ENCODE measurements at places on chromosomes 3 and 15.

DNA sequence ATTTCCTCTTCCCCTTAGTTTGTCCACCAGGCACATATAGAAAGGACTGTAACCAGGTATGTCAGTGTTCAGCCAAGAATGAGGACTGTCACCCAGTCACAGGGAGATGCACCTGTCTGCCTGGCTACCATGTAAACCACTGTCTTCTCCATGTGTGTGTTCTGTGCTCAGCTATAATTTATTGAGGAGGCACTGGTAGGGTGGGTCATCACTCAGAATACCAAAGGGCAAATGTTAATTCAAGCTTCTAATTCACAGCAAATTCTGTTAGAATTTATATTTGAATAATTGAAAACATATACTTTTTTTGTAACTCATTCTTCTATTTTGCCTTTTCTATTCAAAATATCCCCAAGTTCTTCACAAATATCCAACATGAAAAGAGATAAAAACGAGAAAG lies 780.4 kb downstream of the MECOM start:
- DNase-seq, result no peak

- DNase-seq, result no peak
These were observed 45.7 kb upstream of the RAB6B start for GRCh38 chr3:133941415-133941821.

DNA sequence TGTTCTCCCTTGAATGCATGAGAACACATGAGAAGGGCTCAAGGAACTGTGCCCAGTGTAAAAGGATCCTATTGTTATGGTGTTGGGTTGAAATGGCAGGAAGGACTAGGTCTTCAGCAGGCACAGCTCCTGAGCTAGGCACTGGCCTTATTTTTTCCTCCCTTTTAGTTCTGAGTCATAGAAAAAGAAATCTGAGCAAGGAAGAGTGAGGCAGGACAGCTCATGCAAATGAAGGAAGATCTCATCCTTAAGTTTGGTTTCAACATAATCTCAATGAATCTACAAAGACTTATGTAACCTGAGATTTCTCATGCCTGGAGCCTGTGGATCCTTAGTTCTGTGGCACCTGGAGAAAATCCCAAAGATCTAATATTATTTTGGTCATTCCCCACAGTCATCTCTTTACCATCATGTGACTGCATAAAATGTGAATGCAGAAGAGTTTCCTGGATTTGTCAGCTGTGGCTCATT lies 188.6 kb upstream of the TBL1XR1 start:
- no peak for DNase-seq

DNA sequence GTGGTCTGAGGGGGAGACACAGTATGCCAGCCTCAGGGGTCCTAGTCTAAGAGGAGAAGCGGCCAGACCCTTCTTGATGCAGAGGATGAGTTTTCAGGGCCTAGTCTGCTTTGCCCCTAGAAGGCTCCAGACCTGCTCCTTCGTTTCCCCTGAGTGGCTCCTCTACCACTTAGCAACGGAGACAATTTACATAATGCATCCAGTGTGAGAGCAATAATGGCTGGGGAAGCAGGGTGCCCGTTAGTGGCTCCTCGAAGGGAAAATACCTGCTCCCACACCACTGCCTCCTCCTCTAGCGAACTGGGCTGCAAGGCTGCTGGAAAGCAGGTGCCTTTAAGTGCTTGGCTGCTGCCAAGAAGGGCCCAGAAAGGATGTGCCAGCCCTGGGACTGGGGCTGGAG lies 38.9 kb downstream of the CACNA2D2 start:
- no peak for DNase-seq

GRCh38 chr3:88221726-88222125 lies 72.0 kb downstream of the C3orf38 start:
- no peak for DNase-seq

- DNase-seq, result no peak
These were observed 47.3 kb downstream of the PLSCR2 start for GRCh38 chr3:146421819-146422759.

DNA sequence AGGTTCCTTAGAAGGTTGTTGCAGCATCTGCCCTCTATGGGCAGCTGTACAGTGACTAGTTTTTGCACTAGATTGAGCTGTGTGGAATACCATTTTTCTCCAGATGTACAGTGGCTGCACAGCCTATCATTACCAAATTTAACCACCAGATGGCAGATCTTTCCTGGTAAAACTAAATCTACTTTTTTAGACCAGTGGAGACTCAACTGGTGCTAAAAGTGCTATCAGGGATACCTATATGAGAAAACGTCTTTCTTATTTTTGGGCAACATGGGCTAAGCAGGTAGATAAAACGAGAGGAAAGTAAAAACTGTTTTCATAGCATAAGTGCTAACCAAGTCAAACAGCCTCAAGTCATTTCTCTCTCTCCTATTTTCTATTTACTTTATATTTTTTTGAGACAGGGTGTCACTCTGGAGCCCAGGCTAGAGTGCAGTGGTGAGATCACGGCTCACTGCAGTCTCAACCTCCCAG lies 21.2 kb downstream of the IGSF10 start:
- no peak for DNase-seq

DNA sequence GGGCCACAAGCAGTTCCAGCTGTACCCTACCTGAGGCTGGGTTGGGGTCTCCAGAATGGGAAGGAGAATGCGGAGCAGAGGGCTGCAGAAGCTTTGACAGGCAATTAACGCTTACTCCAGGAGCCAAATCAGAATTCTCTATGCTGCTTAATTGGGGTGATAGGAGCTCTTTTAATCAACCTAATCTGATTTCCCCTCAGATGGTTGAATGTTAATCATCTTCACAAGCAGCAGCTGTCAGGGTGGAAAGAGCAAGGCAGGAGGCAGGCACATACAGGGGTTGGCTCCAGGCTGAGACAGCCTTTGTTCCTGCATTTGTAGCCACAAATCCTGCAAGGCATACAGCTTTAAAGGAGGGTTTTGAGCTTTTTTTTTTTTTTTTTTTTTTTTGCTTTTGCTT lies 2.6 kb downstream of the CILP start:
- no peak for DNase-seq

DNA sequence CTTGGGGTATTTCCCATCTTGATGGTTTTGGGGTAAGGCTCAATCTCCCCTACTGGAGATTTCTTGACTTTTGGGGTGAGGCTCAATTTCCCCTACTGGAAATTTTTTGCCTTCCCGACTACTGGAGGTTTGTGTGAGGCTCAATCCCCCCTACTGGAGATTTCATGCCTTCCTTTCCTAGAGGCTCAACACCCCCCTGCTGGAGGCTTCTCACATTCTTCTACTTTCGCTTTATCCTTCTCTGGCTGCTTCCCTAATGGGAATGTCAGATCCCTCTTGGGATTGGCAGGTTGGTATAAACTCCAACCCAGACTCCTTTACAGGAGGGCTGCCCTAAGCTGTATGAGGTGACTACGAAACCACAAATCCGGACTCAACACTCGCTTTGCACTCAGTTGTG lies 49.2 kb downstream of the KATNBL1 start:
- DNase-seq, result no peak

GRCh38 chr15:99564221-99565048 lies 1.3 kb upstream of the MEF2A start:
- DNase-seq, result no peak

GRCh38 chr3:117059067-117059955 lies 349.7 kb downstream of the TUSC7 start:
- DNase-seq, result no peak

GRCh38 chr3:120763601-120764000 lies 21.1 kb downstream of the GTF2E1 start:
- DNase-seq, result no peak

DNA sequence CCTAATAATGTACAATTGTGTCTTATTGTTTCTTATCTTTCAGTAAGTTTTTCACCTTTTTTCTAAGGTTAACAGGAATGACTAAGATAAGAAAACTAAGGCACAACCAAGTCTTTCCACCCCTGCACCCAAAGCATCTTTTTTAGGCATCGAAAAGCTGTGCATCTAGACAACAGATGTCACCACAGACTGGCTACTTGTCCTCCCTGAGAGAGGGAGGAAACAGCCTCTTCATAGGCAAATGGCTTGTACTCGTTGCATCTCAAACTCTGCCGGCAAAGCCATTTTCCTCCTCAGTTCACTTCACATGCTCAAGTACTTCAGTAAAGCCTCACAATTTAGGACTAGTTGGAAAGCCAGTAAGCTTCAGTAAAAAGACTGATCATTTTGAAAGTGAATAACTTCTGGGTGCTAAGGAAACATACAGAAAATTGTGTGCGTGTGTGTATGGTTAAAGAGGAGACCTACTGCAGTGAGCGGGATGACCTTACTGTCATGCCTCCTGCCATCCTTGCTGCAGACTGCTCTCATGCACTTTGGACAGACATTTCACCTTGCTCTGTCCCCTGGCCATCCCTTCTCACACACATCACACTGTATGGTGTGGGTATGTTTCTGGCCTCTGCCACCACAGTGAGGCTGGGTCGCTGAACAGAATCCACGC lies 36.5 kb upstream of the HACD2 start:
- DNase-seq, result no peak

DNA sequence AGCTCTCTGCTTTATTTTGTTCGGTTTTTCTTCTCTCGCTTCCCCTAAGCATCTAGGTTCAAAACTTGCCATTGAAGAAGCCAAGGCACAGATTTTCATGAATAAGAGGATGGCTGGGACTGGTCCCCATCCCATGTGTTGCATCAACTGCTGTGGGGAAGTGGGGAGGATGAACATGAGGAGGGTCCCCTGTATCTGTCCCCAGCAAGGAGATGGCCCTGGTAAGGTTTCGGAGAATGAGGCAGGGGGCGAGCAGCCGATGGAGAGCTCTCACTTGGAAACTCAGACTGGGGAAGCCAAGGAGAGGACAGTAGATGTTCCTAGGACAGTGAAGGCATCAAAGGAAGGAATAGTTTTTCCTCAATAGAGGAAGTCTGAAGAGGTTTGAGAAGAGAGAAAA lies 142.0 kb upstream of the ATP2B2 start:
- DNase-seq, result no peak

GRCh38 chr3:43013256-43013655 lies 34.1 kb downstream of the GASK1A start:
- no peak for DNase-seq

DNA sequence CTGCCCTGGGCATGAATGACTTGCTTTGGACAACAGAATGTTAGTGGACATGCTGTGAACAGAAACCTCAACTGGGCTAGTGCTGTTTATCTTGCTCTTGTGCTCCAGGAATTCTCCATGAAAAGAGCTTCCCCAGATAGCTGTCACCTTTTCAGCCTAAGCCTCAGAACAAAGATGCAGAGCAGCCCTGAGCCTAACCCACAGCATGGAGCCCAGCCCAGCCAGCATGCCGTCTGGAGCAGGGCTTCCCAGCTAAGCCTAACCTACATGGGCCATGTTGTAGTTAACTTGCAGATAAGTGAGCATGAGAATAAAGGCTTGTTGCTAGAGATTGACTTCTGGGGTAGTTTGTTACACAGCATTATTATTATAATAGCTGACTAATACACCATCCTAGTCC lies 48.9 kb downstream of the SCN5A start:
- no peak for DNase-seq

DNA sequence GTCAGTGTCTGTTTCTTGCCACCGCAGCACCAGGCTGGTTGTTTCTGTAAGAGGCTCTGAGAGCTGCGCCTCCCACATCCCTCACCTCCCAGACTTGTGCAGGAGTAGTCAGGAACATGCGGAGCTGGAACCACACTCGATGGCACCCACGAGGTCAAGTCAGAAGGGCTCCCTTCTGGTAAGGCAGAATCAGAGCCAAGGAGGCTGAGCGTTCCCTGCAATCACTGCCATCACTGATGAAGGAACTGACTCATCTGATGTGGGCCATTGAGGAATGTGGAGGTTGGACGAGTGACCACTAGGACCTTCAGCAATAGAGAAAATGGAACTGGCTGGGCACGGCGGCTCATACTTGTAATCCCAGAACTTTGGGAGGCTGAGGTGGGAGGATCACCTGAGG lies 35.7 kb upstream of the BLM start:
- DNase-seq, result no peak

DNA sequence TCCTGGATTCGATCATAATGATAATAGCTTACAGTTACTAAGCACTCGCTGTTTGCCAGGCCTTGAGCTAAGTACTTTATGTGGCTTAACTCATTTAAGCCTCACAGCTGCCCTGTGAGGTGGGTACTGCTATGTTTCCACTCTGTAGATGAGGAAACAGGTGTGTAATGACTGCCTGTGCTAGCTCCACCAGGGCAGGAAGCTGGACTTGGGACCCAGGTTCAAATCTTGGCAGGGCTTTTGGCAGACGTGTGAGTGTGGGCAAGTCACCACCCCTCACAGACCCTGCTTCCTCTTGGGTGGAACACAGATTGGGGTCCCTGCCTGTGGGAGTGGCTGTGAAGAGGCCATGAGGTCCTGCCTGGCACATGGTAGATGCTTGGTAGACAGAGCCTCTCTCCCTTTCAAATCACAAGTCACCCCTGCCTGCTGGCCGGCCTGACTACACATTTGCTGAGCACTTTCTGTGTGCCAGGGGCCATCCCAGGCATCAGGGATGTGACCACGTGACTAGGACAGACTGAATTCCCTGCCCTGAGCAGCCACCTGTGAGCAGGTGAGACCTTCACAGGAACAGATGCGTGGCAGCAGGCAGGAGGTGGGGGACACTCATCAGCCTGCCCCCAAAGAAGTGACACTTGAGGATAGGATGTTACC lies 3.7 kb downstream of the EFCC1 start:
- no peak for DNase-seq

DNA sequence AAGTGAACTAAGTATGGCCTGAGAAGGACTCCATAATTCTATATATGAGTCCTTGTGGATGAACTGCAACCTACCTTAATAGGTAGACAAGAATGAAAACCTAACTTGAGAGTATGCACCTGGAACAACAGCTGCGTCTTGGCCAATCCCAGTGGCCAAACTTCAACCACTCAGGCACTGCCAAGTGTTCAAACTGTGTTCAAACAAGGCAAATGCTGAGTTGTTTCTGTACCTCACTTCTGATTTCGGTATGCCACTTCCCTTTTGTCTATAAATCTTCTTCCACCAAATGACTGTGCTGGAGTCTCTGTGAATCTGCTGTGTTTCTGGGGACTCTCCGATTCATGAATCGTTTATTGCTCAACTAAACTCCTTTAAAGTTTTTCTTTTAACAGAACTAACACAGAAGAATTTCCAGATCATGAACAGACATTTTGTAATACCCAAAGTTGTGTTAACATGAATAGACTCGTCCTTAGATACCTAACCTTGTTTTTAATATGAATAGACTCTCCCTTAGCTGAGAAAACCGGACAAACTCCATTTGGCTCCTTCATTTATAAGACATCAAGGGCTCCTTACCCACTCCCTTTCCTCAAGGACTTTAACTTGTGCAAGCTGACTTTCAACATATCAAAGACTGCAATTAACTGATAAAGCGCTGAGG lies 4.1 kb downstream of the ZNF717 start:
- DNase-seq, result no peak

DNA sequence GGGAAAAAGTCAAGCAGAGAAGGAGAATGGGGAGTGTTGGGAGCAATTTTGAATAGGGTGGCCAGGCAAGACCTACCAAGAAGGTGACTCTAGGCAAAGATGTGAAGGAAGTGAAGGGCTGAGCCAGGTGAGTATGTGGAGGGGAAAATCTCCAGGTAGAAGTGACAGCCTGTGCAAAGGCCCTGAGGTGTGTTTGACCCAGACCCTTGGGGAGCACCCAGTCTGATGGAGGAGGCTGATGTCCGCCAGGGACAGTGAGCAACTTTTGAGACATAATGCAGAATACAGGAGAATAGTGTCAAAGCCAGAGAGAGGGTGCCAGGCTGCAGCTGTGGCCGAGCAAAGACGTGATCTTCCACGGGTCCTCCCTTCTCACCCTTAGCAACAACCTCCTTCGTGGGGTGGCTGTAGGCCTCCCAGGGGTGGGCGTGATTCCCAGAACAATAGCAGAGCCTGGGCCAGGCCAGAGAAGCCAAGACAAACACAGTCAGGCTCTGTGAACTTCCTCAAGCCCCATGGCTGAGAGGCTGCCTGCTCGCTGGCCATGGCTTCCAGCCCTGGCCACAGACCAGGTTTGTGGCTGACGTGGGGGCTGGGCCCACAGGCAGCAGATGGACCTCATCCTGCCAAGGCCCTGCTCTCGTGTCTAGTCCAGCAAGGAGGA lies 58.1 kb downstream of the SLC6A6 start:
- DNase-seq, result no peak
